ENCODE measurements at places on chromosomes 4 and X.

DNA sequence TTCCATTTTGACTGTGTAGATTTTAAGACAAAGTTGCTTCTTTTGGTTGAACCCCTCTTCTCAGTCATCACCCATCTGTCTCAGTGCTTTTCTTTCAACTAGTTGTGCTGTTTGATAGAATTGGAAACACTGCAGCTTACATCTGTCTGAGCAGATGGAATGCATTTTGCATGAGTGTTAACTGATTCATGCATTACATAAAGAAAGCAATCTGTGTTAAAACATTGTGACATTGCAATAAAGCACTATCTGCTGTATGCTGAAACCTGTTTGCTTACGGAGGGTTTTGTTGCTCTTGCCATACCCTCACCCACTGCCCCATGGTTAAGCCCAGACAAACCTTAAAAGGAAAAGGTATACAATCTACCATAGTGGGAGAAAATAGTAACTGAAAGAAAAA lies 47.4 kb downstream of the NRK start:
- DNase-seq: no peak

DNA sequence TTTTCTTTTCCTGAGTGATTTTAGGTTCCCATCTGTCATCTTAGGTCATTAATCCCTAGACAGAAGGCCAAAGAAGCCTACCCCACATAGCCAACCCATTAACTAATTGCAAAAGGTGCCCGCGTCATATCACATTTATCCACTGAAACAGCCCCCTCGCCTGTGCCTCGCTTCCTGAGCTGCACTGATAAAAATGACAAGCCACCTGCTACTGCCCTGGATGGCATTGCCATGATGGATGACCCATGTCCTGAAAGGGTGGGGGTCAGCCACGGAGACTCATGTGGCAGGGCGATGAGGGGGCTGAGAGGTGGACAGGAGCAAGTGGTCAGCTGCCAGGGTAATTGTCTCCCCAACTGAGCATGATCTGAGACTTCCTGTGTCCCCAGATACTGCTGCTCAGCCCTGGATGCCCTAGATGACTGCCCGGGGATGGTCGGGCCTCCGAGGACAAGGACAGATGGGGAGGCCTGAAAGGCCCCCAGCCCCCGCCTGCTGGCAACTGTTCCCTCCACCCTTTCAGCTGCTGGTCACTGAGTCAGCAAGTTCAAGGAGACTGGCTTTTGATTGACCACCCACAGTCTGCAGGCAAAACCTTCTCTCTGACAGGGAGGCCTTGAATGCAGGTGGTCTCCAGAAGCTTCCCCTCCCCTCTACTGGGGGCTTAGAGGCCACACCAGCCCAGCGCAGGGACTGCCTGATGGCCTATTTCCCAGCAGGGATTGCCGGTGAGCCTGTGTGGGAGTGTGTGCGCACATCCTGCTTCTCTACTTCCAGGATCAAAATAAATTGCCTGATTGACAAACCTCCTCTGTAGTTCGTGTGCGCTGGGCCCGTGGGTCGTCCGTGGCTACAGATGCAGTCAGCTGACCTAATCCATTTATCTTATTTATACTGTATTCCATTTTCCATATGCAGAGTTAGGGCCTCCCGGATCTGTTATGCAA lies 496.3 kb downstream of the BCOR start:
- no peak for DNase-seq

- no peak for DNase-seq
Measured at GRCh38 chr4:155597281-155597680, 69.4 kb upstream of the GUCY1A1 start.

- no peak for DNase-seq
Measured at GRCh38 chr4:110830461-110830860, 207.6 kb upstream of the PITX2 start.

GRCh38 chrX:66625525-66625924 lies 13.4 kb downstream of the EDA2R start:
- DNase-seq: no peak

- DNase-seq: no peak
Measured at GRCh38 chrX:19860571-19860970, 26.8 kb downstream of the SH3KBP1 start.

GRCh38 chrX:130878350-130879341 lies 24.4 kb downstream of the ENOX2 start:
- DNase-seq: no peak

DNA sequence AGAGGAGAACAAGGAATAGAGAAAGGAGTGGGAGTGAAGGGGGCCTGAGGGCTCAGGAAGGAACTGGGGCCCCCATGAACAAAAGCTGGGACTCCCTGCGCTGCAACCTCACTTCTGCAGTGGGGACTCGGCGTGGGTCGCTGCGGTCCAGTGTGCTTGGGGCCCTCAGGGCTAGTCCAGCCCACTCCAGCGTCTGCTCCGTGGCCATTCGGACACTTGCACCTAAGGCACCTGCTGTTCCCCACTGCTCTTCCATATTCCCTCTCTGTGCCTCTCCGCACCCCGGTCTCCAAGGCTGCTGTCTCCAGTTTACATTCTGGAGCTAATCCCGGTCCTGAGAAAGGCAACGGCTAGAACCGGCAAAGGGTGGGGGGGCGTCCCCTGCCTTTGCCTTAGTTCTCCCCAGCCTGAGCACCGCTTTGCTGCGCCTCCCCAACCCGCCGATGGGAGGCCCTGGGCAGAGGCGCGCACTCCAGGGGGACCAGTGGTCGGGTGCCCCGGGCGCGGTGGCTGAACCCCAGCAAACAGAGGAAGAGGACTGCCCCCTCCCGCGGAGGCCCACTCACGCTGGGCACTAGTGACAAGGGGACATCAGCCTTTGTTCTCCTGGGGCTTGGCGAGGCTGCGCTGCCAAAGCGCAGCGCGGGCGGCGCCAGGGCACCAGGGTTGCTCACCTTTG lies 327.7 kb upstream of the F9 start:
- DNase-seq: no peak

DNA sequence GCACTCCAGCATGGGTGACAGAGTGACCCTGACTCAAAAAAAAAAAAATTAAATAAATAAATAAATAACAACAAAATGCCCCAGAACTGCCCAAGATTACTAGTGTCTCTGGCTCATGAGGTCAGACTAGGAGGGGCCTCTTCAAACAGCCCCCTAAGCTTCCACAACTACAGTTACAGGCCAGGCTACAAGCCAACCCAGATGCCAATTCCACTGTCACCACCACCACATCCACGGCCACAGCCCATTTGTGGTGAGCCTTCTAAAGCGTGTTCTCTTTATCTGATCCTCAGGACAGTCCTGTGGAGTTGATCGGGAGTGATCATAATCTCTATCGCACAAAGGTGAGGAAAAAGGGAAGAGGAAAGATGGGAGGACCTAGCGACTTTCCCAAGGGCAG lies 36.6 kb downstream of the IGFBP7 start:
- DNase-seq: no peak

DNA sequence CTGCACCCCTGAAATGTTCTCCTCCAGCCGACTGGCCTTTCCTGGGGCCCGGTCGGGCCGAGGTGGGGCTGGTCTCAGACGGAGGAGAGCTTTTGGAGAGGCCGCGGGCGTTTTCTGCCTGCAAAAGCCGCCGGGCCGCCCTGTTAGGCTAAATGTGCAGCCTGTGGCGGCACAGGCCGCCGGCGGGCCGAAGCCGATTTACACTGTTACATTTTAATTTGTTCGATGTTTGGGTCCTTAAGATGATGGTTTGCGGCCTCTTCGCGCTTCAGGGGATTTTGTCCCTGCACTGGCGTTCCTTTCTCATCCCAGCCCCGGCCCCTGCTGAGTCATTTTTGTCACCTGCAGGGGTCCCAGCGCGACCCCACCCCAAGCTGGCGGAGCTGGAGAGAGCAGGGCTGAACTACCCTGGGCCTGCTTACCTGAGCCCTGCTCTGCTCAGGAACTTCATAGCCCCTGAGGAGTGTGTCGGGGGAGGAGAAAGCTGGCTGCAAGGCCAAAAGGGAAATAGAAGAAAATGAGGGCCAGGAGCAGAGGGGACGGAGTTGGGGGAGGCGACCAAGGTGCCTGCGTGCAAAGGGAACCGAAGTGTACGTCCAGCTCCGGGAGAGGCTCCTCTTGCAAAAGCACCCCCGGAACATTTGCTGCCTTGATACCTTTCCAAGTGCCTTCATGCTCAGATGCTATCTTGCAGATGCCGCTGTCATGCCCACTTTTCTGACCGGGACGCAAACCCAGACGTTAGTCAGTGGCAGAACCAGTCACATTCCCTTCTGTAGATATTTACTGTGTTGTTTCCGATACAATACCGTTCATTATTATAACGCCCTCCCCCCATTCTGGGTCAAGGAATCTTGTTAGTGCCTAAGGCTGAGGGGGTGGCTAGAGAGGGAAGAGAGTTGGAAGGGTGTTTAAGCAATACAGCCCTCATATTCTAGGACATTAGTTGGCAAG lies 977 bp upstream of the RBBP7 start:
- no peak for DNase-seq

GRCh38 chrX:119758731-119759247 lies 401 bp downstream of the SOWAHD start:
- DNase-seq: no peak

- no peak for DNase-seq
Measured at GRCh38 chrX:140274811-140275525, 229.9 kb downstream of the SOX3 start.

- no peak for DNase-seq
Measured at GRCh38 chr4:173522160-173522950, 7.7 kb downstream of the HAND2 start.

- DNase-seq: no peak
Measured at GRCh38 chr4:17124767-17125166, 226.3 kb upstream of the LDB2 start.

- DNase-seq: no peak
Measured at GRCh38 chr4:1300466-1301455, 11.1 kb downstream of the MAEA start.

GRCh38 chr4:158001756-158002155 lies 171.1 kb downstream of the GASK1B start:
- DNase-seq: no peak

- DNase-seq: no peak
Measured at GRCh38 chrX:124506066-124506465, 159.7 kb downstream of the SH2D1A start.
